ENCODE measurements at places on chromosomes 11 and 22.

GRCh38 chr11:99548264-99548663, 527.5 kb downstream of the CNTN5 start:
- no peak for DNase-seq

GRCh38 chr22:47157486-47158270, 395.2 kb downstream of the TBC1D22A start:
- DNase-seq, result no peak

GRCh38 chr22:19341500-19341899, 50.0 kb upstream of the CLTCL1 start:
- DNase-seq, result no peak

GRCh38 chr22:50604256-50605001, 3.8 kb downstream of the MAPK8IP2 start:
- no peak for DNase-seq

DNA sequence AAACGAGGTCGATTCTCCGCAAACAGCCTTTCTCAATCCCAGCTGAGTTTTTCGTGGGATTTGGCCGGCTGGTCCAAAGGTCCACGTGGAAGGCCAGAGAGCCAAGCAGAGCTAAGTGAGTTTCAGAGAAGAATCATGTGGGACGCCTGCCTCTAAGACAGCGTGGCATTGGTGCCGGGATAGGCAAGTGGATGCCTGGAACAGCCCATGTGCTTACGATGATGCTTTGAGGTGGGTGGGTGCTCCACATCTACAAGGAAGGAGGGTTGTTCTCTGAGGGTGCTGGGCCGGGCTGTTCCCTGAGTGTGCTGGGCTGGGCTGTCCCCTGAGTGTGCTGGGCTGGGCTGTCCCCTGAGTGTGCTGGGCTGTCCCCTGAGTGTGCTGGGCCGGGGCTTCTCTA, 41.4 kb downstream of the MUC2 start:
- no peak for DNase-seq

DNA sequence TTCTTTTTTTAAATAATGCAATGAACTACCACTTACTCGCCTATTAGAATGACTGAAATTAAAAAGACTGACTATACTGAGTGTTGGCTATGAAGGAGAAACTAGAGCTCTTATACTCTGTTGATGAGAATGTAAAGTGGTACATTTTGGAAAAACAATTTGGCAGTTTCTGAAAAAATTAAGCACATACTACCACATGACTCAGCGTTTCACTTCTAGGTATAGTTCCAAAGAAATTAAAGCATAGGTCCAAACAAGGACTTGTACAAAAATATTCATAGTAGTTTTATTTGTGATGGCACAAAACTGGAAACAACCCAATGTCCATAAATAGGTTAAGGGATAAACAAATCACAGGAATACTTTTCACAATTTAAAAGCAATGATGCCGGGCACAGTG, 22.4 kb upstream of the SLC29A2 start:
- DNase-seq, result no peak

GRCh38 chr11:63882555-63883242, 34.3 kb downstream of the RCOR2 start:
- no peak for DNase-seq

GRCh38 chr11:35237860-35238715, 99.1 kb downstream of the CD44 start:
- DNase-seq, result no peak

GRCh38 chr11:1052133-1053011, 15.9 kb upstream of the MUC6 start:
- DNase-seq, result no peak

Measured in AG04449 (cell line).